ENCODE measurements at places on chromosomes 7 and 10.

DNA sequence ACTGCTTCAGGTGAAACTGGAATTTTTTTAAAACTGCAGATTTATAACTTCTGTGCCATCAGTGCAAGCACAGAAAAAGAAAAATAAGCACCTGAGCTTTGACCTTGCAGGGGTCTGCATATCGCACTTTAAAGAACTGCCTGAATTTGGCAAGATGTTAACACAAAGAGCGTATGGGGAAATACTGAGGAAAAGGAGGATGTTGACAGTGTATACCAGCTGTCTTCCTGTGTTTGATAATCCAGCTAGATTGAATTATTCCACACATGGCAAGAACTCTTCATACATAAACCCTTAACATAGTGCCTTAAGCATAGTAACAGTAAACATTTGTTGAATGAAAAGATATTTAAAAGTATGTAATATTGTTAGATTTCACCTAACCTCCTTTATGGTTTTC is 30.0 kb downstream of the SMC3 start:
- no peak for ATAC-seq

- ATAC-seq: no peak
Measured at GRCh38 chr10:1047937-1048336, 982 bp downstream of the IDI1 start.

DNA sequence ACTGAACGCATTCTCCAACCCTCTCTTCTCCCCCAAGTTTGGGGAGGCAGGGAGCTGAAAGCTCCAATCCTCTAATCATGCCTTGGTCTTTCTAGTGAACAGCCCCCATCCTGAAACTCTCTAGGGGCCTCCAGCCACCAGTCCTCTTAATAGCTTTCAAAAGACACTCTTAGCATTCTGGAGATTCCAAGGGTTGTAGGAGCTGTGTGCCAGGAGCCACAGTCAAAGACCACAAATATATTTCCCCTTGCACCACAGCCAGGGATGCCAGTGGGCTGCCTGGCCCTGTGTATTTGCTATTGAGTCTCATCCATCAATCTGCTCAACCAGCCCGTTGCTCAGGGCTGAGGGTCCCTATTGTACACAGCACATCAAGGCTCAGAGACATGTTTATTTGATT is 18.5 kb upstream of the MLXIPL start:
- no peak for ATAC-seq

DNA sequence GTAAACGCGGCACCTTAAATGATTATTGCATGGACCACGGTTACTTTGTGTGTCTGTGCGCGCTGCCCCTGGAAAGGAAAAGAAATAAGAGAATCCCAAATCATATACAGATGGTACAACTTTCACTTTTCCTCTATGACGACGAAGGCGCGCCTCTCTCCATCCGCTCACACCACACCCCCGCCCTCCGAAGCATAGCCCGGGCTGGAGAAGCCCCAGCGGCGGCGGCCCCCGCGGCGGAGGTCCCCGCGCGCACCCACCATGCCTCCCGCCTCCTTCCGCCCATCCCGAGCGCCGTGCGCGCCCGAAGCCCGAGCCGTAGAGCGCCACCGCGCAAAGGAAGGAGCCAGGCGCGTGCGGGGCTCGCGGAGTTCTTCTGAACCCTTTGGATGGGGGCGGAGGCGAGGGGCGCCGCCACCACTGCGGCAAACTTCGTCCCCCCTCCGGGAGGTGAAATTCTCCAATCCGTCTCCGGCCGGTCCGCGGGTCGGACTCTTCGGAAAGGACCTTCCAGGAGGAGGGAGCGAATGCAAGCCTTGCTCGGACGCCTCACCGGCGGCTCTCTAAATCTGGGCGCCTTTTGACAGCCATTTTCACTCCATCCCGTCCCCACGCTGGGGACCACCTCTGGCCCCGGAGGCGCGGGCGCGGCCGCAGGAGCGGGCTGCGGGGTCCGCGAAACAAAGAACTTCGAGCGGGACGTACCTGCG is 588 bp downstream of the GLI3 start:
- ATAC-seq: peak; percentile 35

GRCh38 chr7:47194516-47195057 is 387.3 kb downstream of the TNS3 start:
- no peak for ATAC-seq

DNA sequence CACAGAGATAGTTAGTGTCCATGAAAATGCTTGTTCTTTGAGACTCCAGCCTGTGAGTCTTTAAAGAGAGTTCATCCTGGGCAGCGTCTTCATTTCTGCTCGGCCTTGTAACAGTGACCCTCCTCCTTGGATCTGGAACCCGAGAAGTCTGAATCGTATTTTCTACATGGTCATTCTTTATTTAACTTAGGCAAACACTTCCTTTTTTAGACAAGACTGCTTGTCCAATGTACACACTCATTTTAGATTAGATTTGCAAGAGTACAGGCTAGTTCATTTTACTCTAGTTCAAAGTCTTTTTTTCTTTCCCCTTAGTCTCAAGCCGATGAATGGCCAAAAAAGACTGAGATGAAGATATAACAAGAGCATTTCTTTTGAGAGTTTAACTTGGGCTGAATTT is 133.5 kb downstream of the CHN2 start:
- ATAC-seq: no peak

All from motor neuron (in vitro differentiated cells).